SJCRH30 (cell line): ENCODE measurements at places on chromosomes 5 and 9. TPM values are rescaled to one million over a fixed set of nuclear protein-coding genes. Genes with fewer than 3 reads are reported as not detected.

The FOXI1 gene
- total RNA-seq: not detected in 2 replicates

The CARTPT gene
- total RNA-seq: not detected in 2 replicates

The C5orf34 gene
- total RNA-seq: 23.5 and 28.9 TPM in 2 replicates

The SNX18 gene
- 8.4 and 9.3 TPM in 2 replicates for total RNA-seq

The CAMLG gene
- total RNA-seq: 27.5 and 31.4 TPM in 2 replicates

The CNTNAP3B gene
- total RNA-seq: 1.1 and 1.2 TPM in 2 replicates

The ARID3C gene
- 0.13 TPM in 1 of 2 replicates, not detected in the other for total RNA-seq

The GTF3C5 gene
- total RNA-seq: 87.6 and 89.5 TPM in 2 replicates

The CD72 gene
- not detected in 2 replicates for total RNA-seq

The ARL15 gene
- 21.5 and 24.4 TPM in 2 replicates for total RNA-seq

The IL3 gene
- not detected in 2 replicates for total RNA-seq

The FBXO4 gene
- 5.6 TPM in 2 replicates for total RNA-seq

The TMEM252 gene
- 1.5 and 2.1 TPM in 2 replicates for total RNA-seq

The IFNA13 gene
- total RNA-seq: not detected in 2 replicates

The TXNDC8 gene
- total RNA-seq: not detected in 2 replicates

The SLCO6A1 gene
- not detected in 2 replicates for total RNA-seq

The PCDHA1 gene
- not detected in 2 replicates for total RNA-seq

The OR13F1 gene
- not detected in 2 replicates for total RNA-seq

The TMEM141 gene
- total RNA-seq: 17.3 and 26.2 TPM in 2 replicates

The GAS1 gene
- 319 and 336 TPM in 2 replicates for total RNA-seq
